CD4-positive, alpha-beta T cell treated with Interferon alpha-2 for 1 hour (primary cell): ENCODE measurements at places on chromosomes 2 and 18.

DNA sequence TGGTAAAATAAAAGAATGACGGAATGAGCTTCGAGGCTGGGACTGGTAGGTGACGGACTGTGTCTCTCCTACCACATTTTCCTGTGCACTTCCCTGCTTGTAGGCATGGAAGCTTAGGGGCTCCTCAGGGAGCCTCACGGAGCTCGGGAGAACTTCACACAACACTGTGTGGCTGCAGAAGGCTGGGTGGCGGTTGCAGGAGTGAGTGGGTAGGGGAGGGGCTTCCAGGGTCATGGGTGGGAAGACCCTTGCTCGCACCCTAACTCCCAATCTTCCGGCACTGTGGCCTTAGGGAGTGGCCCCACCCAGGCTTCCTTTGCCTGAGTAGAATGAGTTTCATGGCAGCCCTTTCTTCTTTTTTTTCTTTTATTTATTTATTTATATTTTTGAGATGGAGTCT is 128.6 kb downstream of the INHBB start:
- no peak for DNase-seq

- no peak for DNase-seq
These were observed 598.2 kb upstream of the SYT4 start for GRCh38 chr18:43875511-43875910.

DNA sequence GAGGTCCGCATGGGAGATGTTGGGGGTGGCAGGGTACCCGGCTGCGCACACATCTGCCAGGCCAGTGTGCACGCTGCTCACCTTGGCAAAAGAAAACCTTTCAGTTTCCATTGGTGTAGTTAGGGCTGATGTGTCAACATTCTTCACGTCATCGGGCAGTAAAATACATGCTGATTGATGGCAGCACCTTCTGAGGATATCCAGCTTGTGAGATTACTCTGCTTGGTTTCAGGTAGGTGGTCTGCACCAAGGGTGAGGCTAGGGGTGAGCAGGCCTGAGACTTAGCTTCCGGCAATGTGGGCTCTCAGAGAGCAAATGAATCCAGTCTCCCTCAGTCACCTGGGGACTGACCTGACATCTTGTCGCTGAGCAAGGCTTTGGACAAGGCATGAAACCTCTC is 19.3 kb upstream of the ACKR3 start:
- no peak for DNase-seq

- no peak for DNase-seq
These were observed 181.9 kb upstream of the DLGAP1 start for GRCh38 chr18:4636967-4637366.

DNA sequence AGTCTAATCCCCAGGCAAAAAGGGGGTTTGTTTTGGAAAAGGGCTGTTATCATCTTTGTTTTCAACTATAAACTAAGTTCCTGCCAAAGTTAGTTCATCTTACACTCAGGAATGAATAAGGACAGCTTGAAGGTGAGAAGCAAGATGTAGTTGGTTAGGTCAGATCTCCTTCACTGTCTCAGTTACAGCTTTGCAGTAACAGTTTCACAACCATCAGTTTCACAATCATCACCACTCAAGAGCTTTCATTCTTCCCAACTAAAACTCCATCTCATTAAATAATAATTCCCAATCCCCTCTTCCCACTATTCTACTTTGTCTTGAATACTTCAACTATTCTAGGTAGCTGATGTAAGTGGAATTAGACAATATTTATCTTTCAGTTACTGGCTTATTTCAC is 200.9 kb downstream of the NYAP2 start:
- DNase-seq, result no peak
